ENCODE measurements at places on chromosomes 12 and 14.
A peak's percentile ranks its signal among the peaks of the same experiment; 100 is the strongest.

DNA sequence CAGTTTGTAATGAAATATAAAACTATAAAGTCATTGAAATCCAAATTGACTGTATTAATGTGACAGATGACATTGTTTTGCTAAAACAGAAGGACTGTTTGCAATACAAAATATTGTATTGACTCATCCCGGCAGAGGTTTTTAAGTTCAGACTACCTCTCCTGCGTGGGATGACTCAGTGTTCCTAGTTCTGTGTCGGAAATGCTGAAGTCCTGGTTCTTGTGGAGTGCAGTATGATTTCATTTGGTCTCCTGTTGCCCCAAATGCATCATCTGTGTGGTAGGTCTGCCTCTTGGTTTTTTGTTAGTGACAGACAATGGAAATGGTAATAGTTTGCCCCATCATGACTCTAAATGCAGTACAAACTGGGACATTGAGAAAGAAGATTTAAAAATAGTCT is 27.8 kb downstream of the PELI2 start:
- no peak for DNase-seq

GRCh38 chr12:47768323-47768811 is 4.7 kb upstream of the SLC48A1 start:
- DNase-seq, result no peak

DNA sequence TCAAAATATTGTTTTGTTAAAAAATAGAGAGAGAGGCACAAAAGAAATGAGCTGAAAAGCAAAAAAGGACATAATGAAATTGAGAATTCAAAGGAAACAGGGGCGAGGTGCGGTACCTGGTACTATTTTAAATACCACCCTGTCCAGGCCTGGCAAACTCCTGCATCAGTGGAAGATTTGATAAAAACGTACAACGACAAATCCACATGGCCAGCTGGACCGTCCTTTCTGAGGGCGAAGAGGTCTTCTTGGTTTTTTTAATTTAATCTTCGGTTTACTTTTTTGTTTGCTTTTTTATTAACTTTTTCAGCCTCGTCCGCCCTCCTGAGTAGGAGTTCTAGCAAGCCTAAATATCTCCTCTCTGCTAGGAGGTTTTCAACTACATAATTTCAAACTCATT is 11.9 kb downstream of the BCL11B start:
- DNase-seq, result no peak

DNA sequence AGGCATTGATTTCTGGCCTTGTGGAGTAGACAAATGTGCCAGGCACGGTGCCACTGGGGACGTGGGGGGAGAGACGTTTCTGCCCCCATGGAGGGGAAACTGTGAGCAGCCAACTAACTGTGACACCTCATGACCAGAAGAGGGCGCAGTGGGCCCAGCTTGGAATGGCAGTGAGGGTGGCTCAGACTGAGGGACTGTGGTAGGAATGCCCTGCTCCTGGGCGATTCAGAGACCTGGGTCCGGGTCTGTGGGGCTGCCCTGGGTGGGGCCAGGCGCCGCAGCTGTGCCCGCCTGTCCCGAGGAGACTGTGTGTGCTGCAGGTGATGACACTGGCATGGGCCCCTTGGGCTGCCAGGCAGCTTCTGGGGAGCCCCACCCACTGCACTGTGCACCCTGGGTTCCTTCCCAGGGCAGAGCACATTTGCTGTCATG is 60.6 kb downstream of the SLC25A47 start:
- DNase-seq, result peak; percentile 35

GRCh38 chr14:89182326-89182725 is 234.7 kb downstream of the FOXN3 start:
- DNase-seq, result no peak

DNA sequence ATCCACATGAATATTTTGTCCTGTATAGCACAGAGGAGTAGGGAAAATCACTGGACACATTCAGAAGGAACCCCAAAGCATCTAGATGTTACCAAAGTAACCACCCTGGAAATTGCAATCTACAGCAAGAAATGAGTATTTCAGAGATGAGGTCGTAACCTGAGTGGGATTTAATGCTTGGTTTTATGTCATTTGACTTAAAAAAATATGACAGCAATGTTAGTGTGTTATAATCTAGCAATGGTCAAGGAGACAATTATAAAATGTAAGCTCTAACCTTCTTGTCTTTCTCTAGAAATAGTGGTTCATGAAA is 256.6 kb downstream of the NAV3 start:
- no peak for DNase-seq

DNA sequence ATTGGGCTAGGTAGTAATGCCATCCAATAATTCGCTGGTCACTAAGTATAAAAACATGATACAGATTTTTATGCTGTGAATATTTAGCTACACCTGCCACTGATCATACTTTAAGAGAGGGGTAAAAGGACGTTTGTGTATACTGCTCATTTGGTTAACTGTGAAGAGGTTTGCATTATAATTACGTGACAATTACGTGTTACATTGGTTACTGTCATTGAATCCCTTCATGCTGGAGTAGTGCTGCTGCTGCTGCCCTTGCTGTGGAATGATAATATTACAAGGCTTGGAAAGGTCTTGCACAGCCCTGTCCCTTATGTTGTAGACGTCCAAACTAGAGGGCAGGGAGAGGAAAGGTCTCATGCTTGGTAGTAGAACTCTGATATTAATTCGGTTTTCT is 312.2 kb upstream of the ATP2B1 start:
- DNase-seq, result no peak

DNA sequence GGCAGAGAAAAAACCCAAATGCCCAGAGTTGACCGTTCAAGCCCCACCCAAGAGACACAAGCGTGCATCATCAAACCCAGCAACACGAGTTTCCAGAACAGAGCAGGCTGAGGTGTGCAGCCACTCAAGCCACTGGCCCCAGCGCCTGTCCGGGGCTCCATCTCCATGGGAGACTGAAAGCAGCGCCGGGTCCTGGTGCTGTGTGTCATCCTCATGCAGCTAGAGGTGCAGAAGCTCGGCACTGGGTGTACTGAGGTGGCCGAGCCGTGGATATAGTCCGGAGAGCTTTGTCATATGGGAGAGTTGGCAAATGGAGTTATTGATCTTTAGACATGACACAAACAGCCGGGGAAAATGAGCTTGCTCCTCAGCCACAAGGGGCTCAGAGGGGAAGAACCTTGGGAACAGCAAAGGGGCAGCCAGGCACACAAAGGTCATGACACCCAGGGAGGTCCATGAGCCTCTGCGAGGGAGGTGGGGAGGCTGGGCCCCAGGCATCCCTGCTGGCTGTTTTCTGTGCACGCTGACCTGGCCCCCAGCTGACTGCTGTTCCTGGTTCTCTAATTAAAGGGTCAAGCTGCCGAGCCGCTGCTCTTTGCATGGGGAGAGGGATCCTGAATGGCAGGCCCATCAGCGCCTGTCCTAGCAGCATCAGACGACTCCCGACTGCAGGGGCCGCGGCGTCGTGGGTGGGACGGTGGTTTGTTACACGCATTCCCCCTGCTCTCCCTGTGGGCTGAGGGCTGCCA is 145.4 kb upstream of the SFSWAP start:
- DNase-seq, result no peak

DNA sequence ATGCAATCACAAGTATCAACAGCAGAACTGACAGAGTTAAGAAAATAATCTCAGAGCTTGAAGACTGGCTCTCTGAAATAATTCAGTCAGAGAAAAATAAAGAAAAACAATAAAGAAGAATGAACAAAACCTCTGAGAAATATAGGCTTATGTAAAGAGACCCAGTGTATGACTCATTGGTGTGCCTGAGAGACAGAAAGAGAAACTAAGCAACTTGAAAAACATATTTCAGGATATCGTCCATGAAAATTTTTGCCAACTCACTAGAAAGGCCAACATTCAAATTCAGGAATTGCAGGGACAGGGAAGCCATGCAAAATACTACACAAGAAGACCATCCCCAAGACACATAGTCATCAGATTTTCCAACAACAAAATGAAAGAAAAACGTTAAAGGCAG is 56.2 kb downstream of the APOBEC1 start:
- DNase-seq, result no peak

DNA sequence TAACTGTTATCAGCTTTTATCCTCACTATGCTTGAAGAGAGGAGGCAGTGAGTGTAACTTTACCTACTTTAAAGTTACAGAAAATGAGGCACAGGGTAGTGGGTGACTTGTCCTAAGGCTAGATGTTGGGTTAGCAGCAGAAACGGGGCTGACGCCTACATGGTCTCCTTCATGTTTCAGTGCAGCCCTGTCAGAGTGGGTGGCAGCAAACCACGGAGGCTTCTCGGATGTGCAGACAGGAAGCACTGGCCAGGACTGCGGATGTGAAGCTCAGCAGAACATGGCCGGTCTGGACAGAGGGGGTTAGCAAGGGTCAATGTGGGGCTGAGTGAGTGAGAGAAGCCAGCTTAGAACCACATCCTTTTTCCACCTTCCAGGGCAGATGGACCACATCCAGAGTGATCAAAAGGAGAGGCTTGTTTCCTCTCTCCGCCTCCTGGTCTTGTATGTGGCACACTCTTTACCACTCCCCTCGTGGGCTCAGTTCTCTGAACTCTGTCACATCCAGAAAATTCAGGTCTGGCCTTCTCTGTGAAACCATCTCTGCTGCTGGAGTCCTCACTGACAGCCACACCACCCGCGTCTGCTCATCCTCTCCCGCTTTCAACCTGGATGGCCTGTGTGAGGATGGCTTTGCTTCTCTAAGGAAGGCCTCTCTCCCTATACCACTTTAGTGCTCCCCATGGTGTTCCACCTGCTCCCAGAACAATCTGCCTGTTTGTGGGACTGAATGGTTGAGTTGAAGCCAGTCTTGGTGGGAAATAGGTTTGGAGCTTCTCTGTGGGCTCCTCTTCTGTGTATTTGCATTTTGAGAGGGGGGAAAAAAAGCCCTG is 14.1 kb downstream of the SUSD6 start:
- DNase-seq, result peak; percentile 33

- DNase-seq, result no peak
These were observed 201.9 kb downstream of the PHETA1 start for GRCh38 chr12:111166779-111167540.

DNA sequence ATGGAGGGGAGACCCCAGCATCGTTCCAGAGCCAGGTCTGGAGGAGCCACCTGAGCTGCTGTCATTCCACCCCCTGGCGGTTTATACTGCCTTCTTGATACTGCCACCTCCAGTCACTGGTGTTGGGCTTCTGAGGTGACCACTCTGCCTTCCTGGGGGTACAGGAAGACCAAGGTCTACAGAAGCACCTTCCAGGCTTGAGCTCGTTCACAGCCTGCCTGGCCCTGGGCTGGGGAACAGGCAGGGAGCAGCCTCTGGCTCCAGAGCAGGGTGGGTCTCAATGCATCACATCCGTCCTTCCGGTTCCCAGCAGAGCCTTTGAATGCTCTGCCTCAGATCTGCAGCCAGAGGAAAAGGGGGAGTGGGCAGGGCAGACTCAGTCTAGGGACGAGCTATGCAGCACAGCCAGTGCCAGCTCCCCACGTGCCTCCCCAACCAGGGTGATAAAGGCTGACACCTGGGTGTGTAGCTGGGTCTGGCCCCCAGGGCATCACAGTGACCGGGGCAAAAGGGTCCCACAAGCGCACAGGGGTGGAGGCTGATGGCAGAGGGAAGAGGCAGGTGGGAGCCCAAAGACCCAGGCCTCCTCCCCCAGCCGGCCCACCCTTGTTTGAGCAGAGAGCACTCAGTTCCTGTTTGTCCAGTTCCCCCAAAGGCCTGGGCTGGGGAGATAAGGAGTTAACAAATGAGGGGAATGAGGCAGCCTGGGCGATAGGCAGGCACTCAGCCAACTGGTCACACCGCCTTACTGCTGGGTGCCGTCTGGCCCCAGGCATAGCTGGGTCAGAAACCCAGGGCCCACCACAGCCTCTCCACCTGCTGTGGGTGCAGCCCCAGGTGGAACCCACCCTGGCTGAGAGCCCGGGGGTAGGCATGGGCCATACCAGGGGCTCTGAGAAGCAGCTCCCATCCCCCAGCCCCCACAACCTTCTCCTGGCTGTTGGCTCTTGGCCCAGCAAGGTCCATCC is 17.1 kb downstream of the DEGS2 start:
- DNase-seq, result no peak
